Activated T-helper 9 cell treated with anti-CD3 and anti-CD28 coated beads, Interleukin-2, amount 50 U/mL, for 16 hours (primary cell): ENCODE measurements at places on chromosomes 13 and 19.

- DNase-seq: no peak
Measured at GRCh38 chr13:113442354-113442984, 10.8 kb downstream of the ADPRHL1 start.

DNA sequence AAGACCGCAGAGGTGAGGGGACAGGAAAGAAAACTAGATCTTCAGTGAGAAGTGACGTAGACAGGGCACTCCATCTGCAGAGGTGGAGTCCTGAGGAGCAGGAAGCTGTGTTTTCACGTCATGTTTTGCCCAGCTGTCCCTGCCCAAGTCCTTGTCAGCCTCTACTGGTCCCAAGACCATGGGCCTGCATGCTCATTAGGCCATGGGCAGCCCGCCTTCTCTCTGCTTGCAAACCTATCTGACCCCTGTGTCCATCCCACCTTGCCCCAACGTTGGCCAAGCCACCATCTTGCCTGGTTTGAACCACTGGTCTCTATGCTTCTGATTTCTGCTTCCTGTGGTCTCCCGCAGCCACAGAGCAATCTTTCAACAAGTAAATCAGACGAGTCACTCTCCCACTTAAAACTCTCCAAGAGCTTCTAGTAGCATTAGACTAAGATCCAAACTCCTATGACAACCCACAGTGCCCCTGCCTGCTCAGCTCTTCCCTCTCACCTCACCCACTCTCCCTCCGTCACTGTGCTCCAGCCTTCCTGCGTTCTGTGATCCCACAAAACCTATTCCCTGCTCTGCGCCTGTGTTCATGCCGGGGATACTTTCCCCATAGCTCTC lies 18.6 kb upstream of the CCNE1 start:
- no peak for DNase-seq

DNA sequence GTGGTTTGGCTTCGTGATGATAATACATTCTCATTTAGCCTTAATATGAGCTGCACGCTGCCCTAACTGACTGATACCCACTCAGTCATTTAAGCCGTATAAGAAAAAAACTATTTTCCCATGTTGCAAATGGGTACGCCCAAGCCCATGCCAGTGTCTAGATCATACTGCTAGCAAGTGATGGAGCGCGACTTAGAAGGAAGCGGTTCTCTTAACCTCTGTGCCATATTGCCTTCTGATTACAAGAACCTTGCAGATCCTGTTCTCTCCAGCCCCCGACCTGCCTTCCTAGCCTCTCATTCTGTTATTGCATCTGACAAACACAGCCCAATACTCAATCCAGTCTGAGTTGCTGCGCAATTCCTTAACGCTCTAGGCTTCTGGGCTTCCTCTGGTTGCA lies 603 bp downstream of the GPALPP1 start:
- DNase-seq: no peak

DNA sequence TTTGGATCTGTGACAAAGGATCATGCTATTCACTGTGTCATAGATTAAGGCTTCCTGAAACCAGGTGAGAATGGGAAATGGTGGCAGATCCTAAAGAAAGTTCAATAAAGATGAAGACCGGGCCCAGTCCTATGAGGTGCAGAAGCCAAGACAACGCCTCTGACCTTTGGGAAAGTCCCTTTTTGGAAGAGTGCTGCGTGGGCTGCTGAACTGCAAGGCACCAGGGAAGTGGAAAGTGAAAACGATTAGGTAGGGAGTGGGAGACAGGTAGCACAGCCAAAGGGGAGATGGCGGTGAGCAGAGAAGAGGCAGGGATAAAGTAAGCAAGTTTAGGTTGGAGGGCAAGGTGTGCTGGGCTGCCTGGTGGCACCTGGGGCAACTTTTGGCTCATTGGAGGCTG lies 16.3 kb downstream of the MBNL2 start:
- DNase-seq: no peak

- no peak for DNase-seq
Measured at GRCh38 chr13:19781526-19781925, 1.2 kb downstream of the PSPC1 start.

DNA sequence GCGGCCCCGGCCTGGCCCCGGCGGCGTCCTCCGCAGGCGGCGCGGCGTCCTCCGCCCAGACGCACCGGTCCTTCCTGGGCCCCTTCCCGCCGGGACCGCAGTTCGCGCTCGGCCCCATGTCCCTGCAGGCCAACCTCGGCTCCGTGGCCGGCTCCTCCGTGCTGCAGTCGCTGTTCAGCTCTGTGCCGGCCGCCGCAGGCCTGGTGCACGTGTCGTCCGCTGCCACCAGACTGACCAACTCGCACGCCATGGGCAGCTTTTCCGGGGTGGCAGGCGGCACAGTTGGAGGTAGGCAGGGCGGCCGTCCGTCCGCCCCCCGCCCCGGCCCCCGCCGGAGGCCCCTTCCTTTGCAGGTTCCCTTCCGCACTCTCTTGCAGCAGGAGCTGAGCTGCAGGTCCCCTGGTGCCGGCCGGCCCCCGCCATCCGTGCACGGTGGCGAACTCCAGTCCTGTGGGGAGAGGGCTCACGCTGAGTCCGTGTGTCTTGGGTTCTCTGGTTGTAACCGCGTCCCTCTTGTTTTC lies 9.2 kb downstream of the PLEKHJ1 start:
- DNase-seq: no peak
